Activated CD4-positive, CD25-positive, alpha-beta regulatory T cell (primary cell): ENCODE measurements at places on chromosomes 13 and 19.

- DNase-seq = no peak
These were observed 170.5 kb upstream of the HTR2A start for GRCh38 chr13:47067306-47067705.

DNA sequence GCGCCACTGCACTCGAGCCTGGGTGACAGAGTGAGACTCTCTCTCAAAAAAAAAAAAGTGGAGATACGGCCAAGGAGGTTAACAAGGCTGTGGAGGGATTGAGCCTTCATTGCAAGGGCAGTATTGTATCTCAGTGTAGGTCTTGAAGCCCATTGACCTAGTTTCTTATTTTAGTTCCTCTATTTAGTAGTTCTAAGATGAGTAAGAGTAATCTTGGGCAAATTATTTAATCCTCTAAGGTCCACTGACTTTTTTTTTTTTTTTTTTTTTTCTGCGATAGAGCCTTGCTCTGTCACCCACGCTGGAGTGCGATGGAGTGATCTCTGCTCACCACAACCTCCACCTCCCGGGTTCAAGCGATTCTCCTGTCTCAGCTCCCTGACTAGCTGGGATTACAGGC is 14.3 kb upstream of the ILF3 start:
- DNase-seq = no peak

DNA sequence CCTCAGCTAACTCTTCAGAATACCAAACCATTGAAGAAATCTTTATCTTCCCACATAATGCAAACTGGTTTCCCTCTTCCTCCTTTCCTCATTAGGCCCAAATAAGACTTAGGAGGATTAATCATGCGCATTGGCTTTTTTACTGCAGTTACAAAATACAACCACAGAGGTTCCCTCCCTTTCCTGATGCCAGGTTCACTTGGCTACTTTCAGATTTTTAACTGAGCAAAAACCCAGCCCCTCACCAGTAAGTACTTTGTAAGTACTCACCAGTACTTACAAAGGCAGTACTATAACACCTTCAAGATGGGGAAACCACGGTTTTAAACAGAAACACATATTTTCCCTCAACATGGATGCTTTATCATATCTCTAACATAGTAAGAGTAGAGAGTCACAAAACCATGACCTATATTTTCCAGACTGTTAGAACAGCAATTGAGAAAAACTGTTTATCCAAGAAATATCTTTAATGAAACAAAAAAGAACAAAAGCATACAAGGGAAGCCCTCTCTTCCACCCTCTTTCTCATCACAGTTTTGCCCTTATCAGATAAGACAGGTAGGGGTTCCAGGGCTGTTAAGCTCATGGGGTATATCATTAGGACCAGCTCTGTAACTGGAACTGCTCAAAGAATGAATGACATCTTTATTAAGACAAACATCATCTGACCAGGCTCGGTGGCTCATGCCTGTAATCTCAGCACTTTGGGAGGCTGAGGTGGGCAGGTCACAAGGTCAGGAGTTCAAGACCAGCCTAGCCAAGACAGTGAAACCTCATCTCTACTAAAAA is 12.7 kb downstream of the FOXO1 start:
- no peak for DNase-seq

DNA sequence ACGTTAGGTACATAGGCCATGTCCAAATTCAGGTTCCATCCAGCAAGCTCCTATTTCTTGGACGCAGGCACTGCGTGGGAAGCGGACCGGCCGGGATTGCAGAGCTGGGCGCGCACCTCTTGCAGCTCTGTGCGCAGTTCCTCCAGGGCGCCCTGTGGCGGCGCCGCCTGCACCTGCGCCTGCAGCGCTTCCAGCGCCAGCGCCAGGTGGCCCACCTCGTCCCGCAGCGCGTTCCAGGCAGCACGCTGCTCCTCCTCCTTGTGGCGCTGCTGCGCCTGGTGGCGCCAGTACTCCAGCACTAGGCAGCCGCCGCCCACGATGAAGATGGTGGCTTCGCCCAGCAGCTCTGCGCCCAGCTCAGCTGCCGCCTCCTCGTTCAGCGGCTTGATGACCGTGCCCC is 31.1 kb downstream of the OPA3 start:
- DNase-seq = no peak

GRCh38 chr13:109725297-109725696 is 61.1 kb downstream of the IRS2 start:
- no peak for DNase-seq

GRCh38 chr19:6616011-6616410 is 25.1 kb upstream of the CD70 start:
- DNase-seq = no peak

DNA sequence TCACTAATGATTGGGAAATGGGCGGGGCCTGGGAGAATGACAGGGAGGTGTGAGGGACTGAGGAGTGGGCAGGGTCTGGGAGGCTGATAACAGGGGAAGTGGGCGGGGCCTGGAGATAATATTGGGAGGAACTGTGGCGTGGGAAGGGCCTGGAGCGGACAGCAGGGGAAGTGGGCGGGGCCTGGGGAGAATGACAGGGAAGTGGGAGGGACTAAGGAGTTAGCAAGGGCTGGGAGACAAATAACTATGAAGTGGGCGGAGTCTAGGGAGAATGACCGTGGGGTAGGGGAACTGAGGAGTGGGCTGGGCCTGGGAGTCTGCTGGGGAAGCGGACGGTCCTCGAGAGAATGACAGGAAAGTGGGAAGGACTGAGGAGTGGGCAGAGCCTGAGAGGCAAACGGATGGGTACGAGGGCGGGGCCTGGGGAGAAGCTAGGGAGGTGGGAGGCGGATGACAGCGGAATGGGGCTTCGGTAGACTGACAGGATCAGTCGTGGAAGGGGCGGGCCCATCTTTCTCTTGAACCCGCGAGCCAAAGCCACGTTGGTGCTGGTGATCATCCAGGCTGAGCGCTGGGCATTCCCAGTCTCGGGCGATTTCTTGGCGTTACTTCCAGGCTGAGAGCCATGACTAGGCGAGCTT is 14.0 kb upstream of the TUBB4A start:
- no peak for DNase-seq

GRCh38 chr19:45789035-45789786 is 3.4 kb downstream of the DMWD start:
- no peak for DNase-seq

DNA sequence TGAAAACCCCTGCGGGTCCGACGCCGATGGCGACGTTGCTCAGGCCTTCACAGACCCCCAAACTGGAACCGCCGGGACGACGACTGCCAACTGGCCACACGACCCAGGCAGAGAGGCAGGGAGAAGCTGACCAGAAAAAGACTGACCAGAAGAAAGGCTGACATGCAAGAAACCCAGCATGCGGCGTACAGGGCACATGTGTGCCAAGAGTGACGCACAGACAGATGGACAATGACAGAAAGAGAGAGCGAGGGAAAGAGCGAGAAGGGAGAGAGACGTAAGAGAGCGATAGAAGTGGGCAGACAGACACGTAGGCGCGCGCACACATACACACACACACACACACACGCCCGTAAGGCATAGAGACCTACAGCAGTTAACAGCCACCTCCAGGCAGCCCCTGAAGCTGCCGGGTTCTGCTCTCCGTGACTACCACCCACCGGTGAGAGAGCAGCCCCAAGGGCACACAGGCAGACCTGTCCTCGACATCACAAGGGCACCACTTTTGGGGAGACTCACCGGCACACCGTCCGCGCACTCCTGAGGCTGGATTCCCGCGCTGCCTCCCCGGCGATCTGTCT is 67.2 kb upstream of the ZNF527 start:
- DNase-seq = no peak

DNA sequence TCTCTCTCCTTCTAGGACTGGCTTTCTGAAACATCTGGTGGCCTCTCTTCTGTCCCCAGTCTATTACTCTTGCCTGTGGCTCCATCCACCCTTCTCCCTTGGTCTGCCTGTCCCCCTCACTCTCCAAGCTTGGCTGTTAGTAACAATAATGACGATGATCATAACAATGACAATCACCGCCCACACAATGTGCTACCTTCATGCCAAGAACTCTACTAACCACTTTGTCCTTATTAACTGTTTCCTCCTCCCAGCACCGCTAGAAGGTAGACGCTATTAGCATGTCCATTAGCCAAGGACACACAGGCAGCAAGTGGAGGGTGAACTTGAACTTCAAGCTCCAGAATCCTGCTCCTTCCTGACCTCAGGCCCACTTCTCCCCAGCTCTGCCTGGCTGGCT is 2.7 kb downstream of the GYS1 start:
- no peak for DNase-seq

DNA sequence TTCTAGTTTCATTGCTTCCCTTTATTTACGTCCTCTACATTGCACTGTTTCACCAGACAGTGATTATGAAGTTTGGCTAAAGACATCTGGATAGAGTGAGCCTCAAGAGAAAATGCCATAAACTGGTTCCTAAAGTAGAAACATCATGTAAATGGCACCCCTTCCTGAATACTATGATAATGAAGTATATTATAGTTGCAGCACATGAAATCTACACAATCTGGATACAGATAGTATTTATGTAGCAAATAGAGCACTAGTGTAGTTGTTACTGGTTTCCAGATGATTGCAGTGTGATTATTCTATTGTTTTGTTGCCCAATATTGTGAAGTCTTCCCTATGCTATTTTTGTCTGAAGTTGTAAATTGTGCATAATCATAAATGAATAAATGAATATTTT is 2786.9 kb upstream of the PCDH20 start:
- DNase-seq = no peak

DNA sequence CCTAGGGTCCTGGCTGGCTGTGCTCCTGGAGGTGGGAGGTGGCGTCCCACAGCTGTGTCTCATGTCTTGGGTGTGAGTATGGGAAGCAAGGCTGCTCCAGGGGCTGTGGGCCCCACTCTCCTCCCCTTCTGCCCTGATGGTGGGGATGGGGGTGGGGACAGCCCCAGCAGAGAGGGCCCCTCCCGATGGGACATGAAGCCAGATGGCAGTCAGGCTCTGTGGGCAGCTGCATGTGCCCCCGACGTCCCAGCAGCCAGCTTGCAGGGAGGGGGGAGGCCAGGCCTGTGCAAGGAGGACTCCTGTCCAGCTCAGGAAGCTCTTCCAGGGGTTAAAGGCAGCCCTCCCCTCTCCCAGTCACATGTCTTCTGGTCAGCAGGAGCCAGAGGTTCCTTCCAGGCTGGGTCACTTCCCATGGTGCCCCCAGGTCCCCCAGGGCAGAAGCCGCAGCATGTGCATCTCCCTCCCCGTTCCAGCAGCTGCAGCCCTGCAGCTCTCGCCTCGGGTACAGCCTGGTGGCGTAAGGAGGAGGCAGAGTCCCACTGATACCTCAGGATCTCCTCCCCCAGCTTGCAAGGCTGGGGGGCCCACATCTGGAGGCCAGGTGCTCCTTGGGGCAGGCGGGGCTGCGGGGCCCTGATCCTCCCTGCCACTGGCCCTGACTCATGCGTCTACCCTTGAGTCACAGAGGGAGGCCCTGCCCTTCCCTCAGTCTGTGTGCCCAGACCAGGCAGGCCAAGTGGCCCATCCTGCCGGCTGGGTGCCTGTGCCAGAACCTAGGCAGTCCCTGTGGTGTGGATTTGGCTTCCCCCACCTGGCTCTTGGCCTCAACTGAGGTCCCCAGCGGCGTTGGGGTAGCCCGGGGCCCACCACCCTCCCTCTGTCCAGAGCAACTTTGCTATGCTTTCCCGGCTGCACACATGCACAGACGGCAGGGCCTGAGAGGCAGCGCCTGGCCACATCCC is 13.0 kb downstream of the YIPF2 start:
- no peak for DNase-seq

- DNase-seq = no peak
These were observed 11.3 kb downstream of the EPS8L1 start for GRCh38 chr19:55086730-55087541.
